ENCODE measurements at places on chromosomes 4 and X.
A peak's percentile ranks its signal among the peaks of the same experiment; 100 is the strongest.

GRCh38 chr4:172109466-172109865 lies 296.3 kb downstream of the GALNTL6 start:
- ATAC-seq, result no peak

GRCh38 chr4:76216975-76217814 lies 3.6 kb upstream of the SCARB2 start:
- peak; percentile 29 for ATAC-seq

- no peak for ATAC-seq
Measured at GRCh38 chr4:173478913-173479283, 51.1 kb downstream of the HAND2 start.

GRCh38 chrX:57925806-57926205 lies 15.5 kb upstream of the ZXDA start:
- no peak for ATAC-seq

GRCh38 chr4:151152028-151152427 lies 52.6 kb downstream of the RPS3A start:
- no peak for ATAC-seq

GRCh38 chrX:115337491-115338144 lies 48.1 kb downstream of the LUZP4 start:
- no peak for ATAC-seq

DNA sequence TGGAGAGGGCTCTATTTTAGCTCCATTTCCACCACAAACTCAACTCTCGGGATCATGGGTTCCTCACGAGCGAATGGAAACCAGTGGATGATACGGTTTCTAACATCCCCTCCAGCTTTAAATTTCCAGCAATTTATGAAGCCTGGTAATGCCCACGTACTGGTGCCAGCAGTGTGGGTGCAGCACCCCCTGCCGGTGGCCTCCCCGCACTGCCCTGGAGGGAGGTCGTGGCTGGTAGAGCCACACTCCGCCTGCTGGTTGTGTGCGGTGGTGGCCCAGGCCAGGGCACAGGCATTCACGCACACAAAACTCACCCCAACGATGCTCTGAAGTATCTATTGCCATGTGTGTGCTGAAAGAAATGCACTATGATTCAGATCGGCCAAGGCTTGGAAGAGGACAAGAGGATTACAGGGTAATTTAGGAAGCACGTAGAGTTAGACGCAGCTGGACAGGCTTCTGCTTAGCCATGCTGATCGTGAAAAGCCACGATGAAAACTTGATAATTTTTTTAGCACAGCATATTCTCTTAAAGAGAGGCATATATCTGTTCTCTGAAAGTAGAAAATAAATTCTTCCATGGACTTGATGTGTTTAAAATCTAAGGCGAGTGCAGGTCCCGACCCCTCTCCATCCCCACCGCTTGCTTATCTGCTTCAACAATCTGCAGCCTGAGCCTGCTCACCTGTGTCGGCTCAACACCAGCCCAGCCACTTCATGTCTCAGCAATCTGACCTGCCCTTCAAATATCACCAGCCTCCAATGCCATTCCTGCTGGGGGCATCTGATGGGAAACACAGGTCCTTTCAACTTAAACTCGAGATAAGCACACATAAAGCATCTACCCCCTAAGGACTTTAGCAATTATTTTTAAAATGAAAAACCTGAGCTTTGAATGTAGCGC lies 59.1 kb downstream of the SCD5 start:
- peak; percentile 93 for ATAC-seq

DNA sequence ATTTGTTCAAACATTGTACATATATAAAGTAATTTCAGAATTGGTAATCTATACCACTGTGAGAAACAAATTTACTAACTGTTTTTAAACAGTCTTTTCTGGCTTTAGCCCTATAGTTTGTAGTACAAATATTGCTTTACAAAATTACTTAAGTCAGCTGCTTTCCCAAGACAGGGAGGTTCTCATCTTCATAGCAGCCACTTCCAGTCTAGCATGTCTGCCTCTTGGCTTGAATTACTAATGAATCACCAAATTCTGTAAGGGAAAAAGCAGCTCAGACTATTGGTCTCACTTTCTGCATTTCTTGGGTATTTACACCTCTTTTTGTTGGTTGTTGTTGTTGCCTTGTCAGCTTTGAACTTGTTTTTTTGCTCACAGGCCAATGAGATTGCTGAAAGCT lies 187.2 kb downstream of the NPFFR2 start:
- ATAC-seq, result no peak

GRCh38 chrX:39244147-39244546 lies 442.9 kb downstream of the MID1IP1 start:
- no peak for ATAC-seq

GRCh38 chrX:113651306-113651705 lies 810.7 kb upstream of the AMOT start:
- ATAC-seq, result no peak

- no peak for ATAC-seq
Measured at GRCh38 chr4:54120518-54120917, 20.6 kb downstream of the GSX2 start.

GRCh38 chr4:117293784-117294183 lies 208.4 kb upstream of the TRAM1L1 start:
- no peak for ATAC-seq

DNA sequence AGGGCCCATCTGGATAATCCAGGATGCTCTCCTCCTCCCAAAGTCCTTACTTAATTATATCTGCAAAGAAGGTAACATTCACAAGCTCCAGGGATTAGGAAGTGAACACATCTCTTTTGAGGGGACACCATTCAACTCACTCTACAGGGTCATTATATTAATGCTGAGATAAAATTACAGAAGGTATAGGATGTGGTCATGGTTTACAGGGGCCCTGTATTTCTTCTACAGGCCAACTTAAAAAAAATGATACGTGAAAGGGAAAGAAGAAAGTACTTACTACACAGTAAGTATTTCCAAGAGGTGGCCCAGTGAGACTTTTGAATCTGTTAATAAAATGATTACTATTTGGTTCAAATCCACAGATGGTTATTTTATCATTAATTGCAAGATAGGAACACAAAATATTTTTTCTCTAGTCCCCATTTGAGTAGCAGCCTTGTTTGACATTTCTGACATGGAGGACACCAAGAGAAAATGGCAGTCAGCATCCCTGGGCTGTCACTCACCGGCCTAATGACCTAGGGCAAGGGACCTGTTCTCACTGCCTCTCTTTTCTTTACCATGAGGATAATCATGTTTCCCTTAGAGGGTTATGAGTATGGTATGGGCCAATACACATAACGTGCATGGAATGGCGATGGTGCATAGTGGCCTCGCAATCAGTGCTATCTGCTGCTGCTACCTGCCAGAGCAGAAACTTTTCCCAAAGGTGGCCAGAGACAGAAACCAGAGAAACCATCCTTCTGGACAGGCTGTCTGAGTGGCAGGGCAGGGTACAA lies 140.5 kb downstream of the PTTG2 start:
- no peak for ATAC-seq

DNA sequence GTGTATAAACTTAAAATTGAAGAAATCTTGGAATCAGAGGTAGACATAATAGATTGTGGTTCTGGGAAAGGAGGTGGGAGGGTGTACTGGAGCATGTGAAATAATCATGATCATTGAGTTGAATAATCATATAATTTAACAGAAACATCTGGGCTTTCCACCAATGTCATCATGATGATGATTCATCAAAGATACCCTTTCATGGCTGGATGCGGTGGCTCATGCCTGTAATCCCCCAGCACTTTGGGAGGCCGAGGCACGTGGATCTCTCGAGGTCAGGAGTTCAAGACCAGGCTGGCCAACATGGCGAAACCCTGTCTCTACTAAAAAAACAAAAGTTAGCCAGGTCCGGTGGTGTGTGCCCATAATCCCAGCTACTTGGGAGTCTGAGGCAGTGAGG lies 6.7 kb upstream of the RUFY3 start:
- no peak for ATAC-seq

DNA sequence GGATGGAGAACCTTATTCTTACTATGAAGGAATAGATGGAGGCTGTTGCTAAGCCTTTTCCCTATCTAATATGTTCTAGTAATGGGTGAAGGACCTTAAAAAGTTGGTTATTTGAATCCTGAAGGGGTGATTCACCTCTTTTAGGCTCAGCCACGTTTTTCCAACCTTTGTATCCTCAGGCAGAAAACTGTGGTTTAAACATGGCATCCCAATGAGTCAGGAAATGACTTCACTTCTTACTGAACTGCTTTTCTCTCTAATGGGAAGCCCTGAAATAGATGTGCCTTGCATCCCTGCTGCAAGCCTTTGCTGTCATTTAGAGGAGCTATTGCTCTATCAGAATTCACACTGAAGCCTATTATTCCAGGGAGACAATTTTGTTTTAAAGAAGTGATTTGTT lies 191.0 kb upstream of the ARX start:
- ATAC-seq, result no peak

DNA sequence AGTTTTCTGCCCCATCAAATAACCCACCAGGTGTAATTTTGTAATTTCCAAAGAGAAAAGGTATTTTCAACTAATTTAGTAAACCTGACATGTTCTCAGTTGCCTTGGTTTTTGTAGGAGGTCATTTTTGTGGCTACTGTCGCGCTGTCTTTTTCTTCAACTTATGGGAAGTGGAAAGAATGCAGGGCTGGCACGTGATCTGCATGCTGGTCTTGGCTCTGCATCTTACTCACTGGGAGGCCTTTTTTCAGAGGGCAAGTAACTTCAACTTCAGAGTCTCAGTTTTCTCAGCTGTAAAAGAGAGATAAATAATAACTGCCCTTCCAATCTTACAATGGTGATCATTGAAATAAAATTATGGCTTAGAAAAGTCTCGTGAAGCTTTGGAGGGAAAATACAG lies 109.9 kb upstream of the SMIM10 start:
- ATAC-seq, result no peak

GRCh38 chr4:88799900-88800299 lies 102.3 kb upstream of the NAP1L5 start:
- no peak for ATAC-seq

GRCh38 chrX:3526731-3527130 lies 180.3 kb upstream of the MXRA5 start:
- ATAC-seq, result no peak

DNA sequence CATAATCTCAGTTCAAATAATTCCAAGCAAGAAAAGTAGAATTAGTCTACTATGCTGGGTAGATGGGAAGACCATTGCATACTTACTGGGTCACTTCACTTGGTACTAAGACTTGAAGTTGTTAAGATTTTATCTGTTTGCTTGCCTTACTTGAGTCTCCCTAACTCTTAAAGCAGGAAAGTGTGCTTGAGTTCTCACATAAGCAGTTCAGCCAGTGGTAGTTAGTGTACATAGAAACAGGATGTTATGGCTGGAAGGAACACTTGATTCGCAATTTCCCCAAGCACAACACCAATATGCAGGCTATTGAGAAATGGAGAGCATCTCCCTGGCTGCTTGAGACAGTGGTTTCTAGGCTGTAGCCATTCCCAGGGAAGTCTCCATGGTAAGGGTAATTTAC lies 176.1 kb downstream of the MSL3 start:
- no peak for ATAC-seq

GRCh38 chr4:75907966-75908365 lies 5.7 kb upstream of the PPEF2 start:
- no peak for ATAC-seq

DNA sequence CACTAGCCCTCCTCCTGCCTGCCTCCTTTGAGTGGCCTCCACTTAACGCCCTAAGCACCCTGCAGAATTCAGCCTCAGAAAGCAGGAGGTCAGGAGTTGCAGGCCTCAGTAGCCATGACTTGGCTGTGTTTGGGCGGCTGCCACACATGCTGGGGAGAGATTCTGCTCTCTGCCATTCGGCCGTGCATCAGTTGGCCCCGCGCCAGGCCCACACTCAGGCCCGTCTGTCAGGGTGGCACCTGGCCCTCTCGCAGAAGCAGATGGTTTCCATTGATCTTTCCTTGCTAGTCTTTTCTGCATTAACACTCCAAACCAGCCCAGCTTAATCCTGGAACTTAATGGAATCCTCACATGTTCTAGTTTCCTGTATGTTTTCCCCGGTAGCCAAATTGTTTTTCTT lies 30.7 kb upstream of the ATP6AP2 start:
- no peak for ATAC-seq

- ATAC-seq, result peak; percentile 96
Measured at GRCh38 chr4:1192091-1192492, 19.7 kb upstream of the SPON2 start.

DNA sequence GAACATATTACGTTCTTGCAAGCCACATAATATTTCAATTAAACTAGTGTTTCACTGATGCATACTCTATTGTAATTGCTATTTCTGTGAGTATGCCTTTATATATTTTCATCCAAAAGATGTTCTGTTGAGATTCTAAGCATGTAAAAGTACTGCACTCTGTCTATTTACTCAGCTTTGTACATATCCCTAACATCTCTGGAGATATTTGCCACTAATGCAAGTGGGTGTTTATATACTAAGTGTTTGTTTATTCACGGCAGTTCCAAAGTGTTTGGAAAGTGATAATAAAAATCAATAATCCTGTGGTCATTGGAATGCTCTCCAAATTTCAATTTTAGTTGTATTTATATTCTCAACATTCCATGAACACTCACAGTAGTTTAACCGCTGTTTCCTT lies 1989.0 kb downstream of the C4orf33 start:
- ATAC-seq, result no peak

DNA sequence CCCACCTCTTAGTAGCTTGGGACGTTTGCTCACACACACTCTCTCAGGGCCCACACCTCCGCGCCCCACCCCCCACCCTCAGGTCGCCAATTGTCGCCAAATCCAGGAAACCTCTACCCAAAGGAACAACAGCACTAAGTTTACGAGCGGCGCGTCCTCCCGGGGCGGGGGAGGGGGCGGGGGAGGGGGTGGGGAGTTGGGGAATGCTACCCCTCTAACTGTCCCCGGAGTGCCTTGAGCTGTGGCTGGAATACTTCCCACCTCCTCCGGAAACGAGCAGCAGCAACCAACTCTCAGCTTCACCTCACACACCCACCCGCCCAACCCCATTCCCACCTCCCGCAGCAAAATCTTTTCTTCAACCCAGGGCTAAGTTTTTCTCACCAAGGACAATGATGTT lies 135.6 kb upstream of the ZIC3 start:
- ATAC-seq, result no peak

- ATAC-seq, result no peak
Measured at GRCh38 chrX:133300591-133300990, 82.4 kb upstream of the TFDP3 start.

GRCh38 chrX:46180258-46180687 lies 364.9 kb downstream of the ZNF674 start:
- ATAC-seq, result peak; percentile 94

Data from esophagus mucosa (tissue), 1 donor.